ENCODE measurements at places on chromosomes 16 and 17. TPM values are rescaled to one million over a fixed set of nuclear protein-coding genes. Genes with fewer than 3 reads are reported as not detected.

GRCh38 chr17:10107316-10108165 lies 90.9 kb downstream of the GAS7 start:
- DNase-seq, result no peak

GRCh38 chr16:67843343-67843765 lies 1.2 kb downstream of the THAP11 start:
- DNase-seq, result no peak

GRCh38 chr16:832652-833336 lies 32.3 kb upstream of the GNG13 start:
- DNase-seq, result no peak

GRCh38 chr17:77694391-77695363 lies 263.8 kb upstream of the TNRC6C start:
- DNase-seq, result no peak

DNA sequence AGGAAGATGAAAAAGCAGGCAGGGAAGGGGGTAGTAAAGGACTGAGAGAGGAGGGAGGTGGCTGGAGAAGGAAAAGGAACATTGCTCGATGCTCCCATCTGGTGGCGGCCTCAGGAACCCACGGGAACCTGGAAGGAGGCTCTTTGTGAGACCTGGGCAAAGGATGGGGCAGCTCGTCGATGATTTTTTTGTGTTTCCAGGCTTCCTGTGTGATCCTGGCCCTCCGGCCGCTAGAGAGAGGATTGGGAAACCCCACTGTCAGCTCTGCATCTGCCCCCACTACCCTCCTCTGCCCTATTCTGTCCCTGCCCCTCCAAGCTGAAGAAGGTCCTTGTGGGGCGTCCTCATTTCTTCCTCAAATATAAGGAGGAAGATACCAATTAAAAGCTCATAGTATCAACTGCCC lies 6.6 kb downstream of the WFIKKN2 start:
- DNase-seq, result no peak

Gene MED9
- 11.2 TPM for total RNA-seq

Gene ABCA6
- 0.07 TPM for total RNA-seq

Data from foreskin keratinocyte (primary cell).